Hepatic stellate cell (primary cell): ENCODE measurements at places on chromosomes 7 and 10.

DNA sequence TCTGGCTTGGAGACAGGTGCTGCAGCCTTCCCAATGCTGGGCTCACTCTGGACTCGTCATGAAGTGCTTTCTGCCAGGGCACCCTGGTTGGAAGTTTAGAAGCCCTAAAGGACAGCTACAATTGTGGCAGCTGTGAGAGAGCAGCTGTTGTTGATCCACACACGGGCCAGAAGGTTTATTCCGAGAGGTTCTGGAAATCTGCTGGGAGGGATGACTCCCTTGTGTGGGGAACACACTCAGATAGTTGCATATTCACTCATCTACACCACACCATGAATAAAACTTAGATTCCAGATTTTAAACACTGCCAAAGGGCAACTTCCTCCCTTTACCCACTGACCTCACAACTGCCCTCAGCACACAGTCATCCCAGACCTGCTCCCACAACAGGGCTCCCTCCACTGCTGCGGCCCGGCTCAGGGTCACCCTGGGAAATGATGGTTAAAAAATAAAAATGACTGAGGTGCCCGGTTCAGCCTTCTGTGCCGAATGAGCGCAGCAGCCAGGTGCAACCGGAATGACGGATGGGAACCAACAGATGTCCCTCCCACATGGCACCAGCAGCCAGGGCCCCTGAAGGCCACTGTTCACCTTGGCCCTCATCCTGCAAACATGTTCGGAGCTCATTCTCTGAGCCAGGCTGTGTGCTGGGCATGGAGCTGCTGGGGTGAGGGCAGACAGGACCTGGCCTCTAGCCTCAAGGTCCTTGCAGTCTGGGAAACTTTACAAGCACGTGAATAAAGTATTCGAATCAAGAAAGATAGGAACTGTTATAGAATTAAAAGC is 40.2 kb downstream of the ASB13 start:
- no peak for DNase-seq

DNA sequence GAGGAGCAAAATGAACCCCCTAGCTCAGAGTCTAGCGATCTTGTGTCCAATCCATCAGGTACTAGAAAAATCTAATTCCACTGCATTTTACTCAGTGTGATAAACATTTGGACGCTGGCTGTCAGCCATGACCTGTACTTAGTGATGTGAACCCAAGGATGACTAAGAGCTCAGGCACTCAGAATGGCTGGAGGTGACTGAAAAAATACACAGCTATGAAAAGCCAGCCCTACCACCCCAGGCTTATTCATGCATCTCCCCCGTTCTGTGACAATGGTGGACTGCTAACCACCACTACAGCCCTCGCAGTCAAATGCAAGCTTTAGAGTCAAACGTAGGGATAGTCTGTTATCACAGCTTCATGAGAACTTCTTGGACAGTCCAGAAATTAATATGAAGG is 14.9 kb downstream of the AFAP1L2 start:
- peak; percentile 69 for DNase-seq

- DNase-seq: no peak
Observed at GRCh38 chr7:70529914-70530585, 601.9 kb upstream of the GALNT17 start.

GRCh38 chr7:137476937-137477336 is 133.4 kb upstream of the PTN start:
- peak; percentile 21 for DNase-seq

DNA sequence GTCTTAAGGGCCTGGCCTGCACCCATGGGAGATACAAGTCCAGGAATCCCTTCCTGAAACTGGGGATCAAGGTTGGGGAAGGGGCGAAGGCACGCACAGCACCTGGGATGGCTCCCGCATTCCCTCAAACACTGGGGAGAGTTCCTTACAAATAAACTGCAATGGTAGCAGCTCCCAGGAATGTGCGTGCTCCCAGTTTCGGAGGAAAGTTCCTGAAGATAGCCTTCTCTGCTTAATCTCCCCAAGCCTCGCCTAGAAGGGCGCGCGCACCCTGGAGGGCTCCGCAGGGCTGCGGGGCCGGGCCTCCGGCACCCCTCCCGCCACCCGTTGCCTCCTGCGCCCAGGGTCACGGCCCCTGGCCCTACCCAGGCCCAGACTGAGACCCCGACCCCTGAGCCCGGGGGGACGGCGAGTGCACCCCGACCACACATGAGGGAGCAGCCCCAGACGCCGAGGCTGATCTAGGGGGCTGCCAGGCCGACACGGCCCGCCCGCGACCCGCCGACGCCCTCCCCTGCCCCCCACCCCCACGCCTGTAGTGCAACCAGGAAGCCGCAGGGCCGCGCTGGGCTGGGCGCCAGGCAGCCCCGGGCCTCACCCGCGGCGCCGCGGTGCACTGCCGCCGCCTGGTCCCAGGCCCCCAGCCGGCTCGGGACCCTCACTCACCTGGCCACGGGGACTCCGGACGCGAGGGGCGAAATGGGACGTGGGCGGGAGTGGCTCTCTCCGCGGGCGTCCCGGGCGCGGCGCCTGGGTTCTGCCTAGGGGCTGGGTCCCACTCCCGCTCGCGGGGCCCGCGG is 460 bp downstream of the ANXA11 start:
- peak; percentile 37 for DNase-seq
